ENCODE measurements at places on chromosomes 2 and 18. TPM values are rescaled to one million over a fixed set of nuclear protein-coding genes. Genes with fewer than 3 reads are reported as not detected.
A peak's percentile ranks its signal among the peaks of the same experiment; 100 is the strongest.

- DNase-seq = peak; percentile 4
Observed at GRCh38 chr2:99183025-99183424, 2.0 kb downstream of the MRPL30 start.

GRCh38 chr2:234500394-234501006 is 3.6 kb upstream of the ARL4C start:
- DNase-seq = peak; percentile 69

DNA sequence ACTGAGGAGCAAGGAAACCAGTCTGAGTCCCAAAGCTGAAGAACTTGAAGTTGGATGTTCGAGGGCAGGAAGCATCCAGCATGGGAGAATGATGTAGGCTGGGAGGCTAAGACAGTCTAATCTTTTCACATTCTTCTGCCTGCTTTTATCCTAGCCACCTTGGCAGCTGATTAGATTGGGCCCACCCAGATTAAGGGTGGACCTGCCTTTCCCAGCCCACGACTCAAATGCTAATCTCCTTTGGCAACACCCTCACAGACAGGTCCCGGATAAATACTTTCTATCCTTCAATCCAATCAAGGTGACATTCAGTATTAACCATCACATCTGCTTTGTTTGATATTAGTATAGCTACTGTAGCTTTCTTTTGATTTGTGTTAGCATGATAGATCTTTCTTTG is 27.1 kb downstream of the VRK2 start:
- DNase-seq = no peak

DNA sequence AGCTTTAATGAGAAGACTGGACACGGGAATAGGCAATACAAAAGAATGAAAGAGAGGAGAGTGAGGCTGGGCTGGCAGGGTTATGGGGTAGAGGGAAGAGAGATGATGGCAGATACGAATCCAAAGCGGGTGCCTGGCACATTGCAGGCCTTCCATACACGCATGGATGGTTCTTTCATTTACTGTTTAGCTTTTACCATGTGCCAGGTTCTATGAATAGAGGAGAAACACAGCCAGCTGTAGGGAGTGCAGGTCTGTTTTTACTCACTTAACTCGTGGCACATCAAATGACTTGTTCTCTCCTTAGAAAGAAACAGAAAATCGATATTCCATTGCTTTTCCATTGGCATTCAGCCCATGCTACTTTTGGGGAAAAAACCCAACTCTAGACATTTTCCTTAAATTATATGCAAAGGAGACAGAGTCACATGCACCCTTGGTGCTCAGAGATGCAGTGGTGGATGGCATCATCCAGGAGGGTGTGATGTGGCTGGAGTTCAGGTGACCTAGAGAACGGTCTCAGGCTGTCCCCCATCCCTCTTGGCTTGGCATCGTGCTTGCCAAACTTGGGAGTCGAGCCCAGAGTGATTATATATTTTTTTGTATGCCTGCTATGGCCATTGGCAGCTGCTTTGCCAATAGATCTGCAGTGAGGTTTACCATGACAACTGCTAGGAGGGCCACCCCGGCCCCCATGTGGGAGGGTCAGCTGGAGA is 6.2 kb downstream of the LTBP1 start:
- no peak for DNase-seq

DNA sequence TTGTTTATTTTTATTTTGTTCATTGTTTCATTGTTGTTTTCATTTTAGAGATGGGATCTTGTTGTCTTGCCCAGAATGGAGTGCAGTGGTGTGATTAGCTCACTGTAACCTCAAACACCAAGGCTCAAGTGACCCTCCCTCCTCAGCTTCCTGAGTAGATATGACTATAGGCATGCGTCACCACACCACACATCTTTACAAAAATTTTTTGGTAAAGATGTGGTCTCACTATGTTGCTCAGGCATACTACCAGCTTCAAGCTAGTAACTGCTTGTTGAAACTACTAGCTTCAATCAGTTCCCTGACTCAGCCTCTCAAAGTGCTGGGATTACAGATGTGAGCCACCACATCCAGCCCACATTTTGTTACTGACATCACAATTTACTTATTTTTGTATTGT is 14.8 kb downstream of the FAM237A start:
- no peak for DNase-seq

- DNase-seq = no peak
Observed at GRCh38 chr18:46716827-46717226, 40.0 kb downstream of the ST8SIA5 start.

DNA sequence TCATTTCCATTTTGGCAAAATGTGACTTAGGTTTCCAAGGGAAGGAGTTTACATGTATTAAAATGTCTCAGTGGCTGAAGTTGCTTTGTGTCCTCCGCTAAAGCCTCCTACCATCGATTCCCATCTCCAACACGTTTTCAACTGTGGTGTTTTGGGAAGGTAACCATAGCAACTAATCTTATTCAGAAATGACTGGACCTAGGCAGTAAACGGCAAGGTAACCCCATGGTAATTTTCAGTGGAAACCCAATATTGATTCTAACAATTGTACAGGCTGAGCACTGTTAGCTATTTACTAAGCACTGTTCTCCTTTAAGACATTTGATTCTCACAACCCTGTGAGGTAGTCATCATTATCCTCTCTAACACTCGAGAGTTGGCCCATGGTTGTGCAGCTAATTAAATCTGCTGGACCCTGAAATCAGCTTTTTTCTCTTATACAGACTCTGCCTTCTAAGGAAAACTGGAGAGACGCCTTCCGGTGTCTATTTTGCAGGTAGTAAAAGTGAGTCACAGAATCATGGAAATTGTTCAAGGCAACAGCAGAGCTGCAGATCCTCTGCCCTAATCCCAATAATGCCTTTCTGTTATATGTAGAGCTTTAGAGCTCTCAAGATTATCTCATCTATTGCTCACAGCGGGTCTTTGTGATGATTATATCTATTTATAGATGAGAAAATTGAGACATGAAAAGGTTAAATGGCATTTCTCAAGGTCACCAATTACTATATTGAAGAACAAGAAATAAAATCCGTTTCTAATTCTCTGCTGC is 36.2 kb downstream of the FASTKD2 start:
- DNase-seq = no peak

GRCh38 chr2:29269765-29270109 is 154.5 kb downstream of the CLIP4 start:
- DNase-seq = no peak

DNA sequence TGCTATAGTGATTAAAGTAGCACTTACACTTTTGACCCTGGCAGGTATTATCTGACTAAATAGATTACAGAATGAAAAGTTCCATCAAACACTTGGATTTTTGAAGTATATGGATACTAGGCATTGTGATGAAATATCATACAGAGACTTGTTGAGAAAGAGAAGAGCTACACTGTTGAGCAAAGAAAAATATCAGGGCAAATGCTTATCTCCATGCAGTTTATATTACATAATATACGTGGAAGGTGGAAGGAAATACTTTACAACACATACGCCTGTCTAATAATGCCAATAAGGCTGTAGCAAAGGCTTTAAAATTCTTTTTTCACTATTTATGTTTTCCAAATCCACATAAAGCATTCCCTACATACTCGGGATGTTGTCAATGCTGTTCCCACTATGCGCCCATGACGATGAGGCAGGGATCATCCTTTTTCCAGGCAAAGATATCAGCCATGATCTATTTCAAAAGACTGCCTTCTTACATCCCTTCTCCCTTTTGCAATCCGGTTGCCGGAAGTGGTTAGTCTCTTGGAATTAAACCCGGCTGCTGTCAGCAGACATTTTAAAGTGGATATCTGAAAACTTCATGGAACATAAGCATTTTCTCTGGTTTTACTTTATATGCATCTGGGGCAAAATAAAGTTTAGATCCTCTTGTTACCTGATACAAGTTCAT is 92.6 kb upstream of the ITGA4 start:
- no peak for DNase-seq

- DNase-seq = no peak
Observed at GRCh38 chr2:185063761-185064160, 465.4 kb downstream of the ZNF804A start.

GRCh38 chr2:69559442-69560146 is 83.9 kb downstream of the AAK1 start:
- peak; percentile 63 for DNase-seq

DNA sequence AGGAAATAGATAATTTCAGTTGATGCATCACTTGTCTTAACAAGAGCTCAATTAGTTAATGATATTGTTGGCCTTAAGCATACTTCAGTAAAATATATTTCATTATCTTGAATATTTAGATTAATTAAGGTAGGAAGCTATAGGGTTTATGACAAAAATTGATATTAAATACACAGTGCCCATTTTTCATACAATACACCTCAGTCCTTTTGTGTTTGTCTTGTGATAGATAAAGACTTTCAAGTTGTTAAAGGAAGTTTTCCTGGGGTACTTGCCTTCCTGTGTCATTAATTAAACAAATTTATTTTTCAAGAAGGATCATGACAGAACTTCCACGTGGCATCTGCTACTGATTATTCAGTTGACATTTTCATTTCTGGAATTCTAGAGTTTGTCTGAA is 420.5 kb downstream of the MTX2 start:
- no peak for DNase-seq

DNA sequence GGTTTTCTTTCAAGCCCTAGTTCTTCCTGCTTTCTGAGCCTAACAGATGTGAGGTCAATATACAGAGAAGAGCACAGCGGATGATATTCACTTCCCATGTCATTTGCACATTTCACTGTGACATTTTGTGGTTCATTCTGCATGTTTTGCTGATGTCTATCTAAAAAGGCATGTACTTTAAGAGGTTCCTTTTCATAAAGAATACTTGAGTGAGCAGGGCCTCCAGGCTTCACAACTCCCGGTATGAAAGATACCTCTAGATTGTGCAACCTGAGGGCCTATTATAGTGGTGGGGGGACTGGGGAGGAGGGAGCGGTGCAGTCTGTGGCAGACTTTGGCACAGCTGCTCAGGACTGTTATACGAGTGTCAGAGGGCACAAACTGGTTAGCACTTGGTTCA is 54.6 kb downstream of the CPO start:
- no peak for DNase-seq

- no peak for DNase-seq
Observed at GRCh38 chr2:29224693-29225551, 109.7 kb downstream of the CLIP4 start.

DNA sequence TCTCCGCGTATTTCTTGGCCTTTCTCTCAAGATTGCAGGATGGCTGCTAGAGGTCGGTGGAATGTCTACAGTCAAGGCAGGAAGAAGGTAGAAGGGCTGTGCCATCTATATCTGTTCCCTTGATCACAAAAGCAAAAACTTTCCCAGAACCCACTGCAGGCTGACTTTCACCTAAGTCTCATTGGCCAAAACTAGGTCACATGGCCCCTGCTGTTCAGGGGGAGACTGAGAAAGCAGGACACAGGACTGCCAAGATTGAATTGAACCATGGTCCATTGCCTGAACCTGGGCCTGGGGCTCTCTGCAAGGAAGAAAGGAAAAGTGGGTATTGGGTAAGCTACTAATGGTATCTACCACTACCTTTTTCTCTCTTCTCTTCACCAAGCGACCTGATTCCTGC is 9.7 kb upstream of the GRP start:
- no peak for DNase-seq

- DNase-seq = no peak
Observed at GRCh38 chr2:96397756-96398530, 62.4 kb downstream of the NCAPH start.

GRCh38 chr18:27185025-27185763 is at the start of gene CHST9:
Gene CHST9 (minus strand): TSS chr18:27185308. CDS start chr18:27142809, 42,499 bp downstream.
- DNase-seq = peak; percentile 66

DNA sequence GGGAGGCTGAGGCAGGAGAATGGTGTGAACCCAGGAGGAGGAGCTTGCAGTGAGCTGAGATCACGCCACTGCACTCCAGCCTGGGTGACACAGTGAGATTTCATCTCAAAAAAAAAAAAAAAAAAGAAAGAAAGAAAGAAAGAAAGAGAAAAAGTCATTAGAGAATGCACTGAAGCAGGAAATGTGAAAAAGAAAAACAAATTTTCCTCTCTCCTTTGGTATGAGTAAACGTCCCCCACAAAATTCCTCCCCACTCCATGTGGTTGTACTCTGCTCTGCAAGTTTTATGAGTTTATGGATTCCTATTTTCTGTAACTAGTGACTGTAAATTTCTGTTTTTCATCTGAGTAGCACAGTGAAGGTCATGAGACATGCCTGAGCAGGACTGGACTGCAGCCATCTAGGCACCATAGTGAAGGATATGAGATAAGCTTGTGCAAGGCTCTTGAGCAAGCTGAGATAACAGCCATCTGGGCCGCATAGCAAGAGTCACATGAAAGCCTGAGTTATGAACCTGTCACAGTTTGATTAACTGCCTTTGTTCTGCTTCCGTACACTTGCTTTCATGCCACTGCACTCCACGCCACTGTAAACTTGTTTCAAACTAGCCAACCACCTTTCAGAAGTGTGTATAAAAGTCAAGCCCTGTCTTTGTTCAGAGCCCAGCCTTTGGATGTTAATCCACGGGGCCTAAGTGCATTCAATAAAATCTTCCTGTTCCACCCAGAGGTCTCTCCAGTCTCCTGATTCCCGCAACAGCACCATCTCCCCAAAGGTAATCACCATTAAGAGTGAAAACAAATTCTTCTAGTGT is 50.2 kb downstream of the SKA1 start:
- DNase-seq = peak; percentile 98

DNA sequence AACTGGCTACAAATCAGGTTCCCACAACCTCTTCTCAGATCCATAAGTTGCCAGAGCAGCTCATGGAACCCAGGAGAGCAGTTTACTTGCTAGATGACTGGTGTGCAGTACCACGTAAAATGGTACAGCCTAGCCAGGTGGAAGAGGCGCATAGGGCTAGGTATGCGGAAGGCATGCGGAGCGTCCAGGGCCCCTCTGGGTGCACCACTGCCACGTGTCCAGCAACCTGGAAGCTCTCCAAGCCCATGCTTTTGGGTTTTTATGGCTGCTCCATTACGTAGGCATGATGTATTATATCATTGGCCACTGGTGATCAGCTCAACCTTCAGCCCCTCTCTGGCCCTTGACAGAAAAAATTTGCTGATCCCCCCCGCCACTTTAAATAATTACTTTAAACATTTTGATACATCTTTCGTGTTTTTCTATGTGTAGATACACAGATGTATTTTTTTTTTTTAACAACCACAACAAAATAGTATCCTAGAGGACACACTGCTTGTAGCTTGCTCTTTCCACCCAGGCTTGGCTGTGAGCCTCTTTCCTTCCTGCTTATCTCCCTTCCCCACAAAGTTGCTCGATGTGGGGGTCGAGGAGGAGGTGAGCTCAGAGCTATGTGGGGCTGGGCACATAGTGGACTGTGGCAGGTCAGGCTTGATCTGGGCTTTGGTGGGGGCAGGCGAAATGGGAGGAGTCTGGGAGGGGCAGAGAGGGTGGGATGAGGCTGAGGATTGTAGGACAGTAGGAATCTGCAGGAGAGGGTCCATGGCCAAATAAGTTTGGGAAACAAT is 65.4 kb upstream of the MCFD2 start:
- DNase-seq = peak; percentile 28

- no peak for DNase-seq
Observed at GRCh38 chr2:189088591-189089205, 90.9 kb downstream of the COL5A2 start.

Gene MARCHF4
- polyA plus RNA-seq = not detected

Gene ABCG8
- polyA plus RNA-seq = not detected

Gene LOXHD1
- polyA plus RNA-seq = not detected

Gene AQP12B
- 0.50 TPM for polyA plus RNA-seq

Gene DCDC2C
- polyA plus RNA-seq = not detected

Gene TEKT4
- polyA plus RNA-seq = not detected

Gene ERMN
- not detected for polyA plus RNA-seq

Gene ZAP70
- polyA plus RNA-seq = 3.5 TPM
